Keratinocyte (primary cell): ENCODE measurements at places on chromosomes 1 and 21.

DNA sequence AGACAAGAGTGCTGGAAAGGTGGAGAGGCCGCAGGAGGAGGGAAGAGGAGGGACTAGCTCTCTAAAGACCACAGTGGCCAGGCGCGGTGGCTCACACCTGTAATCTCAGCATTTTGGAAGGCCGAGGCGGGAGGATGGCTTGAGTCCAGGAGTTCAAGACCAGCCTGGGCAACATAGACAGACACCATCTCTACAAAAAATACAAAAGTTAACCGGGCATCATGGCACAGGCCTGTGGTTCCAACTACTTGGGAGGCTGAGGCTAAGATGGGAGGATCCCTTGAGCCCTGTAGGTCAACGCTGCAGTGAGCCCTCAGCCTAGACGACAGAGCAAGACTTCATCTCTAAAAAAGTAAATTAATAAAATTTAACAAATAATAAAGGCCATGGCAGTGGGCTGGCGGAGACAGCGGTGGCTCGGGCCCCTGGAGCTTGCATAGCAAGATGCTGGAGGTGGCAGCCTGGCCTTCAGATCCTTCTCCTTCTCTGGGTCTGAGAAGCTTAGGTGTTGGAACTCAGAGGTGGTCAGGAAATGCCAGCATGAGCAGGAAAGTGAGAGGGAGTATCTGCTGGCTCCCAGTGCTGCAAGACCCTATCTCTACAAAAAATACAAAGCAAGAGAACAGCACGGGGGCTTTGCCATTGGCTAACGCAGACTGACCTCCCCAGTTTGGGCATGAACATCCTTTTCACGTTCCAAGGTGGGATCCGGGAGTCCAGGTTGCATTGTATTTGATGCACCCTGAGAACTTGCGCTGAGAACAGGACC lies 10.7 kb downstream of the WNT3A start:
- no peak for DNase-seq

DNA sequence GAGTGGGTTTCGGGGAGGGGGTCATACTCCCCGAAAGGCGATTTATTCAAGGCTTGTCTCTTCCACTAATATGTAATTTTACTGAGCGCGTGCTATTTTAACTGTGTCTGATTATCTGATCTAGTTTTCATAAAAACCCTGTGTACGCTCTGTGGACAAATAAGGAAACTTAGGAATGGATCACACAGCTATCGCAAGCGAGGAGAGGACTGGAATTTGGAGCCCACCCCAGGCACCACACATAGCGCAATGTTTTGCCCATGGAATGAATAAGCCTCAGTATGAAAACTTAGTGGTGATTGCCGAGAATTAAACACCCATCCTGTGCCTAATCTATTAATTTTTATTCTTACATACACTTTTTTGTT lies 9.8 kb upstream of the RAB42 start:
- no peak for DNase-seq

DNA sequence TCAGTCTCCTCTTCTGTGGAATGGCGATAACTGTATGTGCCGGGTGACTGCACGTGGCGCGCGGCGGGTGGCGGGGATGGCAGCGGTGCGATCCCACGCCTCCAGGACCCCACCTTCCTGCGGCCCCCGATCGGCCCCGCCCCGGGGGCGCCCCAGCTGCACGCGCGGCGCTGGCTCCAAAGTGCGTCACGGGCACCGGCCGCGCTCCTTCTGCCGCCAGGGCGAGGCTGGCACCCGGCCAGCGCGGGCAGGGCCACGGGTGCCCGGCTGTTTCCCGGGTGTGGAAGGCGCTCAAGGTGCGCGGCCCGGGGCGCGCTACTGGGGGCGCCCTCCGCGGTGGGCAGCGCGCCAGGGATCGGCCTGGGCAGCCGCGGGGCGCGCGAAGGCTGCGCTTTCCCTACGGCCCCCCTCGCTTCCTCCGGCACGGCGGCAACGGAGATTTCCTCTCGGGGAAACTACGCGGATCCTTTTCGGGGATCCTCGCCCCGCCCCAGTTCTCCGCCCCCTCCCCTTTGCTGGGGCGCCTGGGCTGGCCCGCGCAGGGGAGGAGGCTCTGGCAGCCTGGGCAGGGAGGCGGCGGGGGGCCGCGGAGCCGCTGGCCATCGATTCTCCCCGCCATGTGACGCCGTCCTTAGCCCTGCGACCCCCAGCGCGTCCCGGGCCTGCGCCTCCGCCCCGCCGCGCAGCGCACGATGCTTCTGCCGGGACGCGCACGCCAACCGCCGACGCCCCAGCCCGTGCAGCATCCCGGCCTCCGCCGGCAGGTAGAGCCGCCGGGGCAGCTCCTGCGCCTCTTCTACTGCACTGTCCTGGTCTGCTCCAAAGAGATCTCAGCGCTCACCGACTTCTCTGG lies at the start of gene EVA1C:
EVA1C (plus strand) TSS at position 545 of the 853 bp plus-strand sequence; CDS start at position 693, 148 bp downstream.
- no peak for DNase-seq

DNA sequence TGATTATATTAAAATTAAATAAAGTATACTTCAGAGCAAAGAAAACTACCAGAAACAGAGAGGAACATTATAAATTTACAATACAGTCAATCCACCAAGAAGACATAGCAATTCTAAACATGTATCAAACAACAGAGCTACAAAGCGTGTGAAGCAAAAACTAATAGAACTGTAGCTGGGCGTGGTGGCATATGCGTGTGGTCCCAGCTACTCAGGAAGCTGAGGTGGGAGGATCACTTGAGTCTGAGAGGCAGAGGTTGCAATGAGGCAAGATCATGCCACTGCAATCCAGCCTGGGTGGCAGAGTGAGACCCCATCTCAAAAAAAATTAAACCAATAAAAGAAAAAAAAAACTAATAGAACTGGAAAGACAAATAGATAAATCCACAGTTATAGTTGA lies 12.3 kb downstream of the CCDC185 start:
- no peak for DNase-seq

DNA sequence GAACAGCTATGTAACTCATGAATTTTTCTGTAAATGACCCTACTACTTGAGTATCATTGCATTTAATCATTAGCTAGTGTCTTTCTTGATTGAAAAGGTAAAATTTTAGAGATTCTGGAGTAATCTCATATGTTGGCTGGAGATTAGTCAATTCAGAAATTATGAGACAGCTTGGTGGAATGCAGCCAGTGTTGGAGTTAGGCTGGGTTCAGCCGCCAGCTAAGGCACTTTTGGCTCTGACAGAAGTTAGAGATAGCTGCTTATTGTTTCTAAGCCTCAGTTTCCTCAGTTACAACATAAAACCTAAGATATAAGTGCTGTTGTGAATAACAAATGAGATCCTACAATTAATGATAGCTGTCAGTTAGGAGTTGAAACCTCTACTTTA lies 49.4 kb downstream of the TBCE start:
- no peak for DNase-seq

DNA sequence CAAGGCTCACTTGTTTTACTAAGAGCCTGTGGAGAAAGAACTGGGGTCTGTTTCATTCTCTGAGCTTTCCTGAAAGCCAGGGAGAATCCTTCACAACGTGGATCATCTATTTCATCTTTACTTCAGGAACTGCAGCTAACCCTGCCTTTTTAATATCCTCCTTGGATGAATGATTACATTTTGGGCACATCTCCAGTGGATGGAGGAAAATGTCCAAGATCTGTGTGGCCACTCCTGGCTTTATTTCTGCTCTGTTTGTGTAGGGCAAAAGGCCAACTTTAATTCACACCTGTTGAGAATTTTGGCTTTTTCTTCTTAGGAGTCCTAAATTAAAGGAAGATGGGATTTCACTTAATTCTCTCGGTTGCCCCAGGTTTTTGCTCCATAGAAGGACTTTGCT lies 69.5 kb upstream of the CACNA1E start:
- DNase-seq, result no peak
